ENCODE measurements at places on chromosomes 12 and 14.

- no peak for DNase-seq
These were observed 100.8 kb downstream of the PPM1A start for GRCh38 chr14:60349663-60350365.

GRCh38 chr14:103542605-103543088, 13.7 kb downstream of the TRMT61A start:
- DNase-seq: no peak

GRCh38 chr12:111443586-111443985, 37.9 kb downstream of the SH2B3 start:
- no peak for DNase-seq

DNA sequence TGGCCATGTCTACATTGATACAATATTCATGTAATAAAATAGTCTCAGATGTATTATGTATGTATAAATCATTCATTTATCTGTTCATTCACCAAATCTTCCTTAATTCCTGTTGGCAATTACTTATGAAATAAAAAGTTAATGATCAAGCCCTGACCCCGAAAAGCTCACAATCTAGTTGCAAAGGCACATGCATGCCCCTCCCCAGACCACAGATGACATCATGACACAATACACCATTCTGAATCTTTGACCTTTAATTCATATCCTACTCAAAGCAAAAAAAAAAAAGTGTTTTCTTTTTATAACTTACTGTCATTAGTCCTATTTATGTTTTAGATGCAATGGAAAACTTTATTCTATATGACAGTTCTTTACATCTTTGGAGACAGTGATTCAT, 346.9 kb downstream of the PRKD1 start:
- DNase-seq: no peak

DNA sequence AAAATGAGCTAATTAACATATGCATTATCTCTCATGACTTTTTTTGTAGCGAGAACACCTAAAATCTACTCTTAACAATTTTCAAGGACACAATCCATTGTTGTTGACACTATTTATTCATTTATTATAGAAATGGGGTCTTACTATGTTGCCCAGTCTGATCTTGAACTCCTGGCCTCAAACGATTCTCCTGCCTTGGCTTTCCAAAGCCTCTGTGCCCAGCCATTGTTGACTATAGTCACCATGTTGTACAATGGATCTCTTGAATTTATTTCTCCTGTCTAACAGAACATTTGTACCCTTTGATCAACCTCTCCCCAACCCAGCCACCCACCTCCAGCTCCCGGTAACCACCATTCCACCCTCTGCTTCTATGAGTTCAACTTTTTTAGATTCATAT, 41.2 kb downstream of the HCAR2 start:
- DNase-seq: no peak
